Activated CD4-positive, alpha-beta memory T cell treated with anti-CD3 and anti-CD28 coated beads, Interleukin-2, amount 10 ng/mL, durations not matched to agents 7 days and 5 days (primary cell): ENCODE measurements at places on chromosomes 5 and 9. TPM values are rescaled to one million over a fixed set of nuclear protein-coding genes. Genes with fewer than 3 reads are reported as not detected.

- DNase-seq = no peak
These were observed 119.0 kb downstream of the MELK start for GRCh38 chr9:36691671-36692070.

DNA sequence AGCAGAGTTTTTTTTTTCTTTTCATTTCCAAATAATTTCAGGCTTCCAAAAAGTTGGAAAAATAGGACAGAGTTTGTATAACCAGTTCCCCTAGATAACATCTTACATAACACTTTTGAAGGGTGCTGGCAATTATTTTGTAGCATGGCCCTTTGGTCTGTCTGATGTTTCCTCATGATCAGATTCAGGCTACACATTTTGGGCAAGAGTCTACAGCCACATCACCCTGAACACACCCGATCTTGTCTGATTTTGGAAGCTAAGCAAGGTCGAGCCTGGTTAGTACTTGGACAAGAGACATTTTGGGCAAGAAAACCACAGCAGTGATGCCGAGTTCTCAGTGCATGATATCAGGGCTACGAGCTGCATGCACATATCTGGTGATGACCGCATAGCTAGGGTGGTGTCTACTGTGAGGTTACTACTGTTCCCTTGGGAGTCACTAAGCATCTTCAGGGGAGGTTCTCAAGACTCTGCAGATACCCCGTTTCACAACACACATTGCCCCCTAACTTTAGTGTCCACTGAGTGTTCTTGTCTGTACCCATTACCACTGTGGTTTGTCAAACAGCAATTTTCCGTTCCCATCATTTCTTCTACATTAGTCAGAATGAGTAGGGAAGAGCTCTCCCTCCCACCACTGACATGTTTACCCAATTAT is 86.2 kb downstream of the TTC39B start:
- DNase-seq = no peak

- no peak for DNase-seq
These were observed 16.6 kb downstream of the WWC1 start for GRCh38 chr5:168307925-168308584.

DNA sequence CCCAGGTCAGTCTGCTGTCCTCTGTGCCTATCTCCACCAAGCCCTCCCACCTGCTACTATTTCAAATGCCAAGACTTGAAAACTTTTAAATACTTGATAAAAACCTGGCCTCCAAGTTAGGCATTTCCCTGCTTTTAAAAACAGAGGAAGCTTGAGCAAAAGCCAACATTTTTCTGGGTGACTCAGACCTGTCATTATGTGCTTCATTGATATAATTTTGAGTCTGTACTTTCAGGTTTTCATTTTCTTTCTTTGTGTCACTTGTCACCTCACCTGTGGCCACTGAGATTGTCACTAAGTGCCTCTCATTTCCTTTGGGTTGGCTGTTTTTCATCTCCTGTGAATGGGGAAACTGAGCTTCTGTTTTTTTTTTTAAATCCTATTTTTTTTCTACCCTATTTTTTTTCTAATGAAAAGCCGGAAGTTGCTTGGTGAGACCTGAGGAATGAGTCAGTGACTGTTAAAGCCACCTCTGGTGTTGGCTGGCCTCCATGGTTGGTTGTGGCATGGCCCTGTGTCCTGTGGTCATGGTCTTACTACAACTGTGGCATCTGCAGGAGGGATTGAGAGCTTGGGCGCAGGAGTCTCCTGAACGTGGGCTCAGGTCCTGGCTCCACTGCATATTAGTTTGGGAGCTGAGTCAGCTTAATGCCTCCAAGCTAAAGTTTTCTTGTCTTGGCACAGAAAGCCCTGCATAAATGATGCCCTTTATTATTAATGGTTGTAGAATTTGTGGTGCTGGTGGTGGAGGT is 56.7 kb downstream of the ARHGAP26 start:
- DNase-seq = peak; percentile 64

DNA sequence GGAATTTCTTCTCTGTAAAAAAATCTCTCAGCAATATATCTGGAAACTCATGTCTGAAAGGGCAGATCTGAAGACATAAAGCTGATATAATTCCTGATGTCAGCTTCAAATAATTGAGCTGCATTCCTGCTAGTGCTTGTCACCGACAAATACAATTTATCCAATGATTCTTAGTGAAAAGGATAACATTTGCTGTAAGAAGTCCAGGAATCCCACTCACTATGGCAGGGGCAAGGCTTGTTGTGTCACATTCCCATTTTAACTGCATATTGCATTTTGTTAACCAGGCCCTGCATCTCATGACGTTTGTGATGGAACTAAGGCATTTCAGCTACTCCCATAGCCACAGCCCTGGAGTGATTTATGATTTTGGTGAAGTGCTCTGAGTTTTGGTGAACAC is 160.1 kb upstream of the DAB2 start:
- DNase-seq = no peak

DNA sequence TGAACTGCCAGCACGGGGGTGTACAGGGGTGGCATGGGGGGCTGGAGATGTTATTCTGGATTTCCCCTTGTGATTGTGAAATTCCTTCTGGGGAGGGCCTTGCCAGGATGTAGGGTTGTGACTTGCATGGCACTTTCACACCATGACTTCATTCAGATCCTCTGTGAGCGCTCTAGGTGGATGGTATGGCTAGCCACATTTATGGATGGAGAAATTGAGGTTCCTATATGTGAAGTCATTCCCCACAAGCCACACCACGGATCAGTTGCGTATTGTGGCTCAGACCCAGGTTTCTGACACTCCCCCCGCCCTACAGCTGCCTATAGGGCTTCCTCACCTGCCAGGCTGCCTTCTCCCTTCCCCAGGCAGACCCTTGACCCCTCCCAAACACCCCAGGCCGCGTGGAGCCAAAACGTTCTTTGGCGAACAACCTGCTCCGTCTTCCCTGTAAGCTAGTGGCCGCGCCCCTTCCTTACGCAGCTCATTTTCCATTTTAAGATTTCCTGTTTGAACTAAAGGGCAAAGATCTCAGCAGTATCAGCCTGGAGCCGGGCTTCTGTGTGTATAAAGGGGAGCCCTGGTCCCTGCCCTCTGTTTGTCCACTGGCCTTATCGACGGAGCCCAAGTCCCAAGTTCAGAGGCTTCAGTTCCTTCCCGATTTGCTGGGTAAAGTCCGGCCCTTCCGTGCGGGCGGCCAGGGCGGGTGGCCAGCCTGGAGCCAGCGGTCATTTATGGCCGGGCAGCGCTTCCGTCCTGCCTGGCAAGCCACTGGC is 97.8 kb upstream of the KLF4 start:
- DNase-seq = no peak

DNA sequence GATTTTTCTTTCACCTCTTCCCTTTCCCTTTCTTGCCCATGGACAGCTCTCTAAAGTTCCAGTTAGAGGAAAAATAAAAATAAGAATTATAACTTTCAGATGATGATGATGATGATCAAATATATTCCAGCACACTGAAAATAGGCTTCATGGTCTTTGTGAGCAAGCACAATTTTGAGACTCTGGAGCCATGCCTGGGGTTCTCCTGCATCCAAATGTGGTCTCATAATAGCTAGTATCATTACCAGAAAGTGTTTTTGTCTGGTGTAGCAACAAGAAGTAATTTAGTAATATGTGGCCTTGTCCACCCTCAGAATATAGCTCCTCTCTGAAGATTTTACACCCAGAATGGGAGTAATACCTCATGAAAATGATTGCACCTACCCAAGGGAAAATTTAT is 150.4 kb downstream of the SNCAIP start:
- DNase-seq = no peak

Gene GABRA1
- total RNA-seq = not detected

Gene TXNDC8
- total RNA-seq = not detected

GRCh38 chr9:33907347-33907746 is 90.4 kb downstream of the UBE2R2 start:
- no peak for DNase-seq

- no peak for DNase-seq
These were observed 58.3 kb downstream of the PRELID2 start for GRCh38 chr5:145776886-145777285.
